ENCODE measurements at places on chromosomes 4 and X. TPM values are rescaled to one million over a fixed set of nuclear protein-coding genes. Genes with fewer than 3 reads are reported as not detected.

The NEUROG2 gene
- total RNA-seq: not detected

The IL13RA1 gene
- total RNA-seq: 7.2 TPM

The MAGEA2 gene
- total RNA-seq: not detected

The AFF2 gene
- not detected for total RNA-seq

The RNF212 gene
- total RNA-seq: 2.4 TPM

Measured in A673 (cell line).